Large intestine (tissue), 12 donors: ENCODE measurements at places on chromosomes 3 and 15. TPM values are rescaled to one million over a fixed set of nuclear protein-coding genes. Genes with fewer than 3 reads are reported as not detected.

GRCh38 chr3:124347418-124347817 lies 355.5 kb upstream of the ROPN1 start:
- DNase-seq: no peak

GRCh38 chr3:44721231-44722102 lies 8.0 kb upstream of the ZNF501 start:
- no peak for DNase-seq

DNA sequence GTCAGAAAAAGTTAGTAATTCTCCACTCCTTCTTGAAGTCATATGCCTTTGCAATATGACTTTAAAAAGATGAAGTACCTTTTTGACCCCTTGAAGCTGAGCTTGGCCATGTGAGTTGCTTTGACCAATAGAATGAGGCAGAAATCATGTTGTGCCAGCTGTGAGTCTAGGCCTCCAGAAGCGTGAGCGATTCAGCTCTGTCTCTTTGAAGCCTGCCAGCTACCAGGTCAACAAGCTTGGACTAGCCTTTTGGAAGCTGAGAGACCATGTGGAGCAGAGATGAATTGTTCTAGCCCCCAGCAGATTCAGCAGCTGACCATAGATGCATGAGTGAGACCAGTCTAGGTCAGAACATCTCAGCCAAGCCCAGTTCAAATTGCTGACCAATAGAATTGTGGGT lies 69.8 kb upstream of the EOMES start:
- no peak for DNase-seq

DNA sequence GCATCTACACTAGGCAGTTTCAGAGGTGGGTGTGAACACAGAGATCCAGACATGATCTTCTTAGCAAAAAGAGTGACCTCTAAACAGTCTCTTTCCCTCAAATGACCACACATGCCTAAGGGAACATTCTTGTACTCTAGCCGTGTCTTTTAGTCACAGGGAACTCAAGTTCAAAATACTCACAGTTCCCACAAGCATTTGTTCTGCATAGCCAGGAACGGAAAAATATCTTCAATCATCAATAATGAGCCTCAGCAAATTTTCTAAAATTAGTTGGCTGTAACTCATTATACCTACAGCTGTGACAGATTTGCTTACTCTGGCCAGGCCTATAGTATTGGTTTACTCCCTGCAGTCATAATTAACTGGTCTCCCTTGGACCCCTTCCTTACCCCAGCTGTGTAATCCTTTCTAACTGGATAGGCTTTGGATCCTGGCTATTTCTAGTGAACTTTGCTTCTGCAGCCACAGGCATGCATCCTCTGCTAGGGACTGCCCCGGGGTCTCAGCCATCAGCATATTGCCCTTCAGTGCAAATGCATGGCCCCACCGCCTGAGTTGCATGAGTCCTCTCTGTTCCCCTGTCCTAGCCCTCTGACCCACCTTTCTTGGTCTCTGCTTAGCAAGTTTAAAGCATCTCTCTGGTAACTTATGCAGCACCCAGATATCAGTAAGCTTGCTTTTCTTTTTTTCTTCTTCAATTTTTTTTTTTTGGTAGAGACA lies 56.0 kb upstream of the HACD2 start:
- no peak for DNase-seq

DNA sequence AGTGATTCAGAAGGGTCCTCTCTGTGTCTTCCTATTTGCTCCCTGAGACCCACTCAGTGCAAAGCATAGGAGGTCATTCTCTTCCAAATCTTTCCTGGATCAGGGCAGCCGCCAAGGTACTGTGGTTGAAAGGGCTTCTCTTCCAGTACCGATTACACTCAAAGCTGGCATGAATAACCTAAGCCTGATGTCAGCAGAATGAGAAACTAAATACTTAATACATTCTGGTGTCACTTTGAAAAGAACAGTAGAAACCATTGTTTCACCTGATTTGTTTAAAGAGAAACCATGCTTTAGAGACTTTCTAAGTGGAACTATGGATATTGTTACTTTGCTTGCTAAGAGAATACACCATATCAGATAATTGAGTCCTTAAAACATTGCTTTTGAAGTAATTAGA lies 50.2 kb downstream of the PDHB start:
- no peak for DNase-seq

Gene ITGA11
- polyA plus RNA-seq: 1.8 TPM

Gene KBTBD13
- polyA plus RNA-seq: 0.04 TPM

GRCh38 chr3:58441514-58442450 lies 8.2 kb upstream of the PDHB start:
- DNase-seq: no peak

DNA sequence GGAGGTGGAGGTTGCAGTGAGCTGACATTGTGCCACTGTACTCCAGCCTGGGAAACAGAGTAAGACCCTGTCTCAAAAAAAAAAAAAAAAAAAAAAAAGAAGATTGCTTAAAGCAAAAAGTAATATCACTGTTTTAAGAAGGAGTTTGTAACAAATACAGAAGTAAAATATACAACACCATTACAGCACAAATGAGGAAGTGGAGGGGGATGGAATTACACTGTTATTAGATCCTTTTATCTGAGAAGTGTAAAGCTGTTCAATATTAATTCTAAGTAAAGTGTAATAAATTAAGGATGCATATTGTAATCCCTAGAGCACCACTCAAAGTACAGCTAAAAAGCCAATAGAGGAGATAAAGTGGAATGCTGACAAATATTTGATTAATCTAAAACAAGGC lies 47.0 kb upstream of the SNRPA1 start:
- DNase-seq: no peak

- no peak for DNase-seq
These were observed 15.9 kb upstream of the ALDH1A2 start for GRCh38 chr15:58081456-58081855.

GRCh38 chr3:56375654-56376053 lies 92.6 kb downstream of the ERC2 start:
- no peak for DNase-seq

DNA sequence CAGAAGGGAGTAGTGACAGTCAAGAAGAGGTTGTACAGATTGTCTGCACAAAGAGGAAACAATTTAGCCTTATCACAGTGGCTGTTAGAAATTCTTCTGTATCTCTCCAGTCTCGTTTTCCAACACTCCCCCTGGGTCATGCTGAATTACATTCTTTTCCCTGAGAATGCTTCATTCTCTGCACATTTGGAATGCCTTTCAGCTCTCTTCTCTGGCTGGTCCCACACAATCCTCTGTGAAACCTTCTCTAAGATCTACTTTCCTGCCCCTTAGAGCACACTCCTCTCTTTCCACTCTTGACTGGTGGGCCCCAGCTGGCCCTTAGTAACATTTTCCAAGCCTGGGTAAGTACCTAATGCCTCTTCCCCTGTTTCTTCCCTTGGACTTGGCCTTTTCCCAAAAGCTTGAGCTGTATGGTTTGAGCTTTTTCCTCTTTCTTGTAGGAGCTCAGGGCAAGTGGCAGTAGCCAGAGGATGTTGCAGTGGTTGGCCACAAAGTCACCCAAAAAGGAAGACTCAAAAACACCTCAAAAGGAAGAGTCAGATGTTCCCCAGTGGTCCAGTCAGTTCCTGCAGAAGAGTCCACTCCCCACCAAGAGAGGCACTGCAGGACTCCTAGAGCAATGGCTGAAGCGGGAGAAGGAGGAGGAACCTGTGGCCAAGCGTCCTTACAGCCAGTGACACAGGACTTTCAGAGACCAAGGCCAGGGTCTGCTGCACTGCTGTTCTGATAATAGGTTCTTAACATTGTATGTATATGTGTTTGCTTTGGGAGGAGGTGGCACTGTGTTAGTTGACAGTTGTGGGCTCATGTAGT lies 25.7 kb downstream of the HMCES start:
- no peak for DNase-seq

Gene SERPINI2
- polyA plus RNA-seq: 0.09 TPM

- no peak for DNase-seq
These were observed 10.2 kb downstream of the ALDH1L1 start for GRCh38 chr3:126170073-126170777.

DNA sequence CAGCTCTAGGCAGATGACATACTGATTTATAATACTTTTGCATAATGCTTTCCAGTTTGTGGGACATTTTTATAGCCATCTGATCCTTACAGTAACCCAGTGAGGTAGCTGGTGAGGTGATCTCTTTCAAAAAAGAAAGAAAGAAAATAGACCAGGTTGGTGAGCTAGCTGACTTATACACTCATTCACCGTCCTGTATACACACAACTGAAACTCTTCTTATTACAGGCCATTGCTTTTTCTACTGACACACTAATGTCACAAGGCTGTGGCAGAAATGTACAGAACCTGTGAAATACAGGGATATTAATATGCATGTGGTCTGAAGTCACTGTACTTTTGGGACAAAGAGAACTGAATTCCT lies 150.2 kb upstream of the BHLHE40 start:
- DNase-seq: no peak

Gene CDC25A
- 5.3 TPM for polyA plus RNA-seq

GRCh38 chr3:17915341-17915740 lies 172.9 kb upstream of the TBC1D5 start:
- no peak for DNase-seq

DNA sequence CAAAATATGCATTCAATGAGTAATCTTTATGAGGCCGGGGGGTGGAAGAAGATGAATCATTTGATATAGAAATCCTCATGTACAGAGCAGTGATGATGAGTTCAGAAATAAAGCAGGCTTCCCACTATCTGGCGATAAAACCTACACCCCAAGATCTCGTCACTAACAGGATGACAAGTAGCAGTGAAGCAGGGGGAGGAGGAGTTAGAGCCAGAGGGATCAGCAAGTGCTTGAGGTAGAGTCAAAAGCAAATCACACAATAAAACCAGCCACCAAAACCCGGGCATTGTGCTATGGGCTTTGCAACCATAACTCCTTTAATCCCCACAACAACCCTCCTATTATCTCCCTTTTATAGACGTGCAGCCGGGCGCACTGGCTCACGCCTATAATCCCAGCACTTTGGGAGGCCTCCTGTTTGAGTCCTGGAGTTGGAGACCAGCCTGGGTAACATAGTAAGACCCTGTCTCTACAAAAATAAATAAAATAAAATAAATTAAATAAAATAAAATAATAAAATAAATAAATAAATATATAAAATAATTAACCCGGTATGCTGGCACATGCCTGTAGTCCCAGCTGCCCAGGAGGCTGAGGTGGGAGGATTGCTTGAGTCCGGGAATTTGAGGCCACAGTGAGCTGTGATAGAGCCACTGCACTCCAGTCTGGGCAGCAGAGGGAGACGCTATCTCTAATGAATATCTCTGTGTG lies 53.0 kb downstream of the STARD5 start:
- no peak for DNase-seq

DNA sequence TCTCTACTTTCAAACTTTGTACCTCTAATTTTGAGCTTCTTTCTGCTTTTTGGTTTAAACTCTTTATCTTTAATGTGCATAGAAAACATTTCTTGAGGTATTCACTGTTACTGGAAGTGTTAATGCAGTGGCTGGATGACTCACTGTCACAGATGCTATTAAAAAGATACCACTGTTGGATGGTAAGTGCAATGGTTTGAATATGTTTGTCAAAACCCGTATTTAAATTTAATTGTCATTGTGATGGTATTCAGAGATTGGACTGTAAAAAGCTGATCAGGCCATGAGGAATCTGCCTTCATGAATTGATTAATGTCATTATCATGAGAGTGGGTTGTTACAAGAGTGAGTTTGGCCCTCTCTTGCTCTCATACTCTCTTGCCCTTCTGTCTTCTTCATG lies 70.6 kb downstream of the AP4E1 start:
- no peak for DNase-seq

- no peak for DNase-seq
These were observed 194.2 kb downstream of the PLCL2 start for GRCh38 chr3:17078926-17079465.

Gene CIDEC
- 35.6 TPM for polyA plus RNA-seq

GRCh38 chr3:72818092-72818773 lies 30.0 kb downstream of the SHQ1 start:
- no peak for DNase-seq

Gene PLOD2
- 92.2 TPM for polyA plus RNA-seq

Gene GPR62
- 0.18 TPM for polyA plus RNA-seq

DNA sequence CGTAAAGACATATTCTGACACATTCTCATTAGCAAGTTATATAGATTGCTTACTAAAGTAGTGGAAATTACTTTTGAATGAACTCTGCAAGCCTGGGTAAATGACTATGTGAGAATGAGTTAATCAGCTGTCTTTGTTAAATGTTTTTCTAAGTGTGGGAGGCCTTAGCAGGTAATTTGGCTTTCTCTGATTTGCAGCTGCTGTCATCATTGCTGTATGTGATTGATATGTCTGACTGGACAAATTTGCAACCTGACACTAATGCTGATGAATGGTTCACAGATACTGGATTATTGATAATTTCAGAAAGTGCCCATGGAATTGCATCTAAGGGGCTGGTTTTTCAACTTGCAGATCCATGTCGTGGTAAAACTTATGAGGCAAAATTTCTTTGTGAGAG lies 372.2 kb upstream of the SGO1 start:
- no peak for DNase-seq

Gene TIGIT
- 0.24 TPM for polyA plus RNA-seq

GRCh38 chr3:72177075-72178050 lies 392.4 kb upstream of the PROK2 start:
- peak; percentile 31 for DNase-seq

- no peak for DNase-seq
These were observed 20.1 kb downstream of the FBXO22 start for GRCh38 chr15:75923756-75924155.

DNA sequence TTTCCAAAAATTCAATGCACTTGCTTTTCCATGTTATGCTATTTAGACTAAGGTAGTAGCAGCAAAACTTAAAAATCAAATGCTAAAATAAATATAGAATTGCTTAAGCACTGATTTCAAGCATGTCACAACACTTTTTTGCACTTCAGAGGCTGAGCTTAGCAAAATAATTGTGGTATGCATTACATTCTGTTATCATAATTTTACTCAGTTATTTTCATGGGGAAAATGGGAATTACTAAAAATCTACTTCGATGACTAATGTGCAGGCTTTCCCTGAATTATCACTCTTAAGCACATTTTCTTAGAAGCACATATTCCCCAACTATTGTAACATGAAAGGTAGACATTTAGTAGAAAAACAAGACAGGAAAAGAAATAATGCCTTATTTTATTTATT lies 322.4 kb upstream of the CBLB start:
- no peak for DNase-seq

Gene GPR149
- polyA plus RNA-seq: not detected

GRCh38 chr3:105842943-105843342 lies 25.9 kb downstream of the CBLB start:
- DNase-seq: no peak

GRCh38 chr3:4856986-4857385 lies 122.3 kb upstream of the BHLHE40 start:
- DNase-seq: peak; percentile 53

Gene MAP1A
- polyA plus RNA-seq: 5.4 TPM

DNA sequence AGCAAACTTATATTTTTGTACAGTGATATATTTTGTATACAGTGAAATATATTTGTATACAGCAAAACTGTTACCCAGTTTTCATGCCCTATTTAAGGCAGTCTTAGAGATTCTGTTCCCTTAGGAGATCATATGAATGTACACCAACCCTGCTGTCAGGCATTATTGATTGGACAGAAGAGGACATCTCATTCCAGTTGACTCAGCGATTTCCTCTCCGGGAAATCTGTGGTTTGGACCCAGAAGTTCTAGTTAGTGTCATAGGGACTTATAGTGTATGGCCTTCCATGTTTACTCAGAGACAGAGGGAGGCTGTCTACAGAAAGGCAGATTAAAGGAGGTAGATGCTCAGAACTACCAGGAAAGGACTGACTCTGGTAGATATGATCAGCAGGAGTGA lies 318.8 kb upstream of the KCNMB2 start:
- DNase-seq: no peak

GRCh38 chr3:10011631-10012030 lies 14.6 kb upstream of the FANCD2 start:
- no peak for DNase-seq

Gene CALML4
- polyA plus RNA-seq: 170 TPM
